ENCODE measurements at places on chromosomes 4 and X.

GRCh38 chrX:132443196-132444135, 45.4 kb downstream of the MBNL3 start:
- no peak for DNase-seq

DNA sequence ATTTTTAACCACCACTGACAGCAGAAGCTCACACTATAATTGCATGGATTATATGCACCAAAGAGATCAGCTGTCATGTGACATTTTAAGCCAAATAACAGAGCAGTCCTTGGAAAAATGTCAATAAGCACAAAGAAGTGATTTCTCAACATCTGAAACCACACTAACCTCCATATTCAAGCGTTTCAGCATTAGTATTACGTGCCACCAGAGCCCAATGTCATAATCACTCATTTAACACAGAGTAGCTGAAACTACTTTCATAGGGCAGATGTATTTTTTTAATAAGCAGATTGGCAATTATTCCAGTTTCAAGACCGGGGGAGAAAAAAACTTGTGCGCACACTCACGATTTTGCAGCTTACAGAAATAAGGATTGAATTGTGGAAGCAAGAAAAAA, 76.6 kb downstream of the SH3KBP1 start:
- DNase-seq = no peak

DNA sequence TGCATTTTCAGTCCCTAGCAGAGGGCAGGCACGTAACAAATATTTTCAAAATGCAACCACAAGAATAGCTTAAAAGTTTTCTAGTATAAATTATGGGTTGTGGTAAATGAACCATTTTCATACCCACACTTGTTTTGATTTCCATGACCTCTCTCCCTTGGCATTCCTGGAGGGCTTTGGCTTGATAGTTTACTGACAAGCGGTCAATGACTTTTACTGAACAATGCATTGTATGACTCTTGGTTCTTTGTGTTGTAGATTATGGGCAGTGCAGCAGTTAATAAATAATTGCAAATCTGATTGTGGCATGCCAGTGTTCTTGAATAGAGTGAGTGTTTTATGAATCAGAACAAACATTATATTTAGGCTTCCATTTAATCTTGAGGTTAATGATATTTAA, 285.2 kb upstream of the ARX start:
- DNase-seq = no peak

DNA sequence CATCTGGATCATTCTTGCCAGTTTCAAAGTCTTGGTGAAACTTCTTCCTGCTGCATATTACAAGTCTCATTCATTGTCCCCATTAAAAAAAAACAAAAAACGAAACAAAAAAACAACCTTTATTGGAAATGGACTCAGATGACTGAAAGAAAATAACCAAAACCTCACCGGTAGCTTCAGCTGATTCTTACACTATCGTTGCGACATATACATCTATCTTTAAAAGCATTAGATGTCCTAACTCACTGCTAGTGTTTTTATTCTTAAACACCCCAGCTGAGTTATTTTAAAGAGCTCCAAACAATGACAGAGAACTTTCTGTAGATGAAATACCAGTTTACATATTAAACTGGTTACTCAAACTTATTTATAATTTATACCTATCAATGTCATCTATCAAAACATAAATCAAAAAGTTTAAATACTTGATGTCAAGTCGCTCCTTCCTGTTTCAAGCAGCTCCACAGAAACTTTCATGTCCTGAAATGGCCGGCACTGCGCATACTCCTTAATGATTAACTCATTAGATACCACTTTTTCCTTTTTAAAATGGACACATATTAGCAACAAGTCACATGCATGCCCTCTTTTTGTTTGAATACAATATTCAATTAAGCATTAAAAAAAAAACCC, 87.2 kb downstream of the HPRT1 start:
- no peak for DNase-seq

DNA sequence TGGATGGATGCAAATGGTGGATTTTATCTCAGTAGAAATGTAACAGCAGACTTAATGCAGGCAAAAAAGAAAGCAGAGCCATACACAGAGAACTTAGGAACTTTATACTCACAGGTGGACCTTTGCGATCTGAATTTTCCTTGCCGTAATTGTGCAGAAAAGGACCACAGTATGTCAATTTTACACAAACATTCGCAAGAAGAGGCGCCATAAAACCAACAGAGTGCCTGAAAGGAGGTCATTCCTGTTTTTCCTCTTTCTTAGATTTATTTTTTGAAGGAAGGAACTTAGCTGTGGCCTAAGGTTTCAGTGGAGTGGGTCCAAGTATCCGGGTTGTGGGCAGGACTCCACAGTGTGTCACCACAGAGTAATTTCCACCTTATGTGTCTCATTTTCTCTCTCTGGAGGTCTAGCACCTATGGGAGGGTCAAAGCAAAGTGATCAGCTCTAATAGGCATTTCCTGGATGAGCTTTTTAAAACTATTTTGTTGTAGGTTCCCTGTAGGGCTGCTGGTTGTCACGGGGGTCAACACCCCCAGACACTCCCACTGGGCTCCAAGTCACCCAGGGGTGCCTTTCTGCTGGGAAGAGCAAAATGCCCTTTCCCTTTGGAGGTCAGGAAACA, 24.7 kb upstream of the PBDC1 start:
- no peak for DNase-seq

DNA sequence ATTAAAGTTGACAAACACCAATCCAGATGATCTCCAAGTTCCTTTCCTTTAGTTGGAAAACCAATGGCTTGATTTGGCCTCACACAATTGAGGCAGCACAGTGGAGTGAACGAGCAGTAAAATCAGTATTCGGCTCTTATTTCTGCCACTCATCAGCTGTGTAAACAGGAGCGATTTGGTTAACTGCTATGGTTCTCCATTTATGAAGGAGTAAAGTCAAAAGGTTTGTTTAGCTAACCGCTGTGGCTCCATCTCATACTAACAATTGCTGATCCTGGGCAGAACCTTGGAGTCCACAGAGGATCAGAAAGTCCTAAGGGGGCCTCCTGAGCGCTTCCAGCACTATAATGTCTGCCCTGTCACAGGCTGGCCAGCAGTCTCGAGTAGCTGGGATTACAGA, 54.5 kb upstream of the EXOC1L start:
- no peak for DNase-seq
